Stimulated activated CD4-positive, alpha-beta T cell treated with anti-CD3 and anti-CD28 coated beads, Interleukin-15, amount 100 ng/mL, for 48 hours (primary cell): ENCODE measurements at places on chromosomes 5 and 9.

DNA sequence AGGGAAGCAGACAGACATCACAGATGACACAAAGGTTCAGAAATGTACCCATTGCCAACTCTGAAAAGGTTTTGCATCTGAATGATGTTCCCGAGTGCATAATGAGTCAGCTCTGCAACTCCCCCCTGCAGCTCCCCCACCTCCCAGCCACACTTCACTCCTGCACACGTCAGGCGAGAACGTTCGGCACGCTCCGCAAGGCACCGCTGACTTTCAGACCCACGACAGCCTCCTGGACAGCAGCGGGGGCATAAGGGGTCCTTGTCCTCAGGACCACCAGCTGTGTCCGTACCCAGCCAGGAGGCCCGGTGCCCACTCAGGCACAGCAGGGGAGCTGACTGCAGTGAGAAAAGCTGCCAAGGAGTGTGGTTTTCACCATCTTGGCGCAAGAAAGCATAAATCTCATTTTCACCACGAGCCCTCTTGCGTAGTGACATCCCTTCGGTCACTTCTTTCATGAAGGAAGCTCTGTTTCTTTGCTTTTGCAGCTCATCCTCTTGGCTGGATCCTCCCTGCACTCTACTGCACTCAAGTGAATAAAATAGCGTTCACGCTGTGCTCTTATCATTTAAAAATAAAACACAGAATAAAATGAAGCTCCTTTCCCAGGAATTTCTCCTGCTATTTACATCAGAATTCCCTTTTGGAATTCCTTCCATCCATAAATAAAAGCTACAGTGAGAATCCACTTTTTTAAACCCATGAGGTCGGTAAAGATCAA is 9.9 kb downstream of the GFPT2 start:
- DNase-seq = no peak

DNA sequence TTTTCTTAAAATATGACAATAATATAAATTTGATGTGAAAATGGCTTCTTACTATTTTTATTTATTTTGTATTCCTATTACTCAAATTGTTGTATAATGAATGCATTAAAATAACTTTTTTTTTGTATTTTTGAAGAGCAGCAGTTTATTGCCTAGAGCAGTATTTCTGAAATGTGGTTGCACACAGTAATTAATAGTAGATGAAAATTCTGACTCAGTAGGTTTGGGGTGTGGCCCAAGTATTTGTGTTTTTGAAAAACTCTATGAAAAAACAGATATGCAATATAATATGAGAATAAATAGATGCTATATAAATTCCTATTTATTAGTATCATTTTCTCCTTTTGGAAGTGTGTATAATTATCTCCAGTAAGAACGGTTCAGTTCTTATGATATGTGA is 2225.3 kb upstream of the C9orf72 start:
- DNase-seq = no peak

DNA sequence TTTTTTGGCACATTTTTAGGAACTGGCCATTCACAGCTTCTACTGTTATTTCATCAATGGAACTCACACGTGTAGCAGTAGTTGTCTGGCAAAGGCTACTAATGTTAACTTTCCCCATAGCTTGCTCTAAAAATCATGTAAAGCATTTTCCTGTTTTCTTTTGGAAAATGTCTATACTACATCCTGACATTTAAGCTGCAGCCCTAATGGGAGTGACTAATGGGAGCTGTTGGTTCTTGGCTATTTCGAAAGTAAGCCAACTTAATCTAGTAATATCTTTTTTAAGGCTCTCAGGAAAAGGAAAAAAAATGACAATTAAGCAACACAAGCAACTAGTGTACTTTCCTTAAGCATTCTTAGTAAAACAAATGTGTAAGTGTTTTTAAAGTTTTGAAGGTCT is 169.2 kb downstream of the SLC12A2 start:
- no peak for DNase-seq

DNA sequence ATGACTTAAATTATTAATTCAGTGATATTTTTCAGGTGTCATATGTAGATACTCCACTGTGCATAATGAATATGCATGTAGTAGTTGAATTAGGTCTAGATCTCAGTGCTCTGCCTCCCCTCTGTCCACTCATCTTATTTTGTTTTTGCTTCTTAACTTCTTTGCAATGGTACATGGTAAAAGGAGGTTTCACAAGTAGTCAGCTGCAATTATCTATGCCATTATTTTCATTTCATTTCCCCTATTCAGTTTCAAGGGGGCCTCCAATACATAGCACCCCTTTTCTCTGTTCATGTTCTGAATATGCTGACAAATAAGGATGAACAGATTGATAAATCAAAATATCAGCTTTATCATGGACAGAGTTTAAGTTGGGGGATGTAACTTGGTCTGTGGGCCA is 511.6 kb upstream of the ZNF608 start:
- DNase-seq = no peak
